Right cardiac atrium (tissue), 5 donors: ENCODE measurements at places on chromosomes 6 and 20. TPM values are rescaled to one million over a fixed set of nuclear protein-coding genes. Genes with fewer than 3 reads are reported as not detected.

The CRISP2 gene
- total RNA-seq, result not detected

The PTCHD4 gene
- total RNA-seq, result 0.49 TPM

The PRR3 gene
- total RNA-seq, result 4.4 TPM

The CLPSL1 gene
- total RNA-seq, result not detected

The CGAS gene
- total RNA-seq, result 0.79 TPM

The TINAG gene
- 0.76 TPM for total RNA-seq

The TSPYL4 gene
- total RNA-seq, result 43.6 TPM

The TMEM244 gene
- total RNA-seq, result not detected

The MEI4 gene
- 1.3 TPM for total RNA-seq

The CST4 gene
- total RNA-seq, result not detected

The LY6G5C gene
- 2.1 TPM for total RNA-seq

The LST1 gene
- 13.7 TPM for total RNA-seq

The SLC44A4 gene
- not detected for total RNA-seq
